ENCODE measurements at places on chromosomes 3 and 15.
A peak's percentile ranks its signal among the peaks of the same experiment; 100 is the strongest.

DNA sequence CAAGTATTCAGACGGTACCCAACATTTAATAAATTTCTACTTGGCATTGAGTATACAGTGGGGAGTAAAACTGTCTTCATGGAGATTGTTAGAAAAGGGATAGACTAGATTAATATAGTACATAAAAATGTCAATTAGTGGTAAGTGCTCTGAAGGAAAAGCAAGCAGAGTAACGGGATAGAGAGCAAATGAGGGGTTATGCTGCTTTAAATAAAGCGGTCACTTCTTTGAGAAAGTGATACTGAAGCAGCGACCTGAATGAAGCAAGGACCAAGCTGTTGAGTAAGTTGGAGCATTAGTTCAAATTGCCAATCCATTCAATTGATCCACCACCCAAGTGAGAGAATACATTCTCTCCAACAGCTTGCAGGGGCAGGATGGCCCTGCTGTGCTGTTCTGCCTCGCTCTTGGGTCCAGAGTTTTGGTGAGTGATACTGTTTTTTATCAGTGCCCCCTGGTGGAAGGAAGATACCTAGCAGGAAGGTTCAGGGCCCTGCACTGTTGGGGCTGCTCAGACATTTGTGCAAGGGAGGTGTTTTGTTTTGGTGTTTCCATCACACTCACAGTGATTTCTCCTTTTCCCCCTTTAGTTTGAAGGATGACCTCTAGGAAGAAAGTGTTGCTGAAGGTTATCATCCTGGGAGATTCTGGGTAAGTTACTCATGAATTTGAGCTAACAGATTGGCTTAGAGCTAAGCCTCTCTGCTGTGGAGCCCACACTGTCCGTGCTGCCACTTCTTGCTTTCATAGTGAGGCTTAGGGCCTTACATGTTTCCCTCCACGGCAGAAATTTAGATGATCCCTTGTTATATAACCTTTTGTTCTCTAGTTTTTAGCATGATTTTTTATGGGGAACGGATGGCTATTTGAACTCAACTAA is 69.0 kb downstream of the RAB7A start:
- peak; percentile 62 for DNase-seq

- no peak for DNase-seq
Observed at GRCh38 chr3:107382631-107383030, 5.4 kb downstream of the CCDC54 start.

- DNase-seq: no peak
Observed at GRCh38 chr3:14413381-14414071, 11.1 kb downstream of the SLC6A6 start.

GRCh38 chr3:123122525-123123315 is 55.9 kb downstream of the PDIA5 start:
- DNase-seq: no peak

DNA sequence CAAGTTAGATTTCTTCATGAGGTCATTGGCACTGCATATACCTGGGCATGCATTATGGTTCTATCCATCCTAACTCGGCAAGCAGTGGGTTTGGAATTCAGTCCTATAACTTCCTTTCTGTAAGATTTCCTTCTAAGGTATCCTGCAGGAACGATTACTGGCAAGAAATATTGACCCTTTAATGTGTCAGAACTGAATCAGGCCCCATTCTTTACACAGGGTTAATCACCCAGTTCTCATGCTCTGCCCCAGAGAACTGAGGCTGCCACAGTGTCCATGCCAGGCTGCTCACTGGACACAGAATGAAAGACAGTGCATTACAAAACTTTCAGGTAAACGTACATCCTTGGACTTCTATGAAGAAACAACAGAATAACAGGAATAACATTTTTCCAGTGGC is 108.9 kb downstream of the RPL22L1 start:
- no peak for DNase-seq

- DNase-seq: no peak
Observed at GRCh38 chr3:190807719-190808375, 54.6 kb downstream of the GMNC start.

DNA sequence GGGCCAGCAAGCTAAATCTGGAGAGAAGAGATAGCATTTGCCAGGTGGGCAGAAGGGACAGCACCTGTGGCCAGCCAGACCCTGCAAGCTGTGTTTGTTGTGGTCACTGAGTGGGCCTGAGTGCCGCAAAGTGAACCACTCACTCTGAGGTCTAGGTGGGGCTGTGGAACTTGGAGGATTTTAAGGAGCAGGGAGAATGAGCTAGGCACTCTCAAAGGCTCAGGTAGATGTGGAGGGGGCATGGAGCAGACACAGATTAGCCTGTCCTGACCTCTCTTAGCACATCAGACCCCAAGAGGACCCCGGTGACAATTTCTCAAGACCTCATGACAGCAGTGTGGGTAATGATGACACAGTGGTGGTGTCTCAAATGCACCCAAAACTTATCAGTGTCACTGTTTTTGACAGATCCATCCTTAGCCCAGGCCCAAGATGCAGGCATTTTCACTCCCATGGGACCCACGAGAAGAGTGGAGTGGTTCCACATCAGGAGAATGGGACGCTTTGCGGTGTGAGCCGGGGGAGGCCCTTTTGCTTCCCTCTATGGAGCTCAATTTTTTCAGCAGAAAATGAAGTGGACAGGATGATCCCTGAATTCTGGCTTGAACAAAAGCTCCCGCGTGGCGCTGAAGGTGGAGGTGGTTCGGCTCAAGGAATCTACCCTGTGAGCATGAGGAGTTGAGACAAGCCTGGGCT is 43.8 kb upstream of the TLE3 start:
- no peak for DNase-seq

DNA sequence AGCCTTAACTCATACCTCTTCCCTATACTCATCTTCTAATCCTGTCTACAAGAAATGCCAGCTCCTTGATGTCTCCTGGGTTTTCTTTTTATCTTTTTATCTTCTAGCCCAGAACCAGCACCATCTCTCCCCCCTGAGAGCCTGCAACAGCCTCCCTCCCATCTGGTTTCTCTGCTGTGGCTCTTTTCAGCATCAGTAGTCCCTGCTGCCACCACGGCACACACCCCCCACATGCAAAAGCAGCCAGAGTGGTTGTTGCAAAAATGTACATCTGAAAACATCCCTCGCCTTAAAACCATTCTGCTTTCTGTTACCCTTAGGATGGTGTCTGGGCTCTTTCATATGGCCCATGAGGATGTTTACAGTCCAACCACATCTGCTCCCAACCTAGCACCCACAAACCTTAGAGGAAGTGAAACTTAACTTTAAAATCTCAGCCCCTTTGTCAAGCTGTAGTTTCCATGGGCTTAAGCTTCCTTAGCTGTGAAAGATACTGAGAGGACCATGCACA is 775 bp downstream of the TTC21A start:
- DNase-seq: no peak

GRCh38 chr3:53170325-53171063 is 9.5 kb downstream of the PRKCD start:
- DNase-seq: no peak

DNA sequence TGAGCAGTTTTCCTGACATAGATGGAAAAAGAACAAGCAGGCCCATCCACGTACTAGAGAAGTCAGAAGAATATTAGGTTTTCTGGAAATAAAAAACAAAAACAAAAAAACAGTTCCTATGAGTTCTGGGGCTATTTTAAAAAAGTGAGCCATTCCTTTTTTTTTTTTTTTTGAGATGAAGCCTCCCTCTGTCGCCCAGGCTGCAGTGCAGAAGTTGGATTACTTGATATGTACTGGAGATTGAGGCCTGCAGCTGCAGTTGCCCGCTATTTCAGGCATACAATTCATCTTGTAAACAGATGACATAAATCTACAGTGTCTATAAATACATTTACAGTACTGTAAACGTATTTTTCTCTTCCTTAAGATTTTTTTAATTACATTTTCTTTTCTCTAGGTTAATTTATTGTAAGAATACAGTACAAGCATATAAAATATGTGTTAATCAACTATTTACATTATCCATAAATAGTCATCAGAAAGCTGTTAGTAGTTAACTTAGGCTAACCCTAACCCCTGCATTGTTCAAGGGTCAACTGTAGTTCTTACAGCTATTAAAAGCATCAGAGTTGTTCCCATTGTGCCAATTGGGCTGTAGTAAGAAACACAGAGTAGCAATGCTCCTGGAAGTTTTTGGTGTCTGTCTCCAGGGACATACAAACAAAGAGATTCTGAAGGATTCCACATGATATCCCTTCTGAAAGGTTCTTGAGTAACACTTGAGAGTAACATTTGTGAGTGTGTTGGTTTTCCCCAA is 11.2 kb upstream of the ACTL6A start:
- no peak for DNase-seq

DNA sequence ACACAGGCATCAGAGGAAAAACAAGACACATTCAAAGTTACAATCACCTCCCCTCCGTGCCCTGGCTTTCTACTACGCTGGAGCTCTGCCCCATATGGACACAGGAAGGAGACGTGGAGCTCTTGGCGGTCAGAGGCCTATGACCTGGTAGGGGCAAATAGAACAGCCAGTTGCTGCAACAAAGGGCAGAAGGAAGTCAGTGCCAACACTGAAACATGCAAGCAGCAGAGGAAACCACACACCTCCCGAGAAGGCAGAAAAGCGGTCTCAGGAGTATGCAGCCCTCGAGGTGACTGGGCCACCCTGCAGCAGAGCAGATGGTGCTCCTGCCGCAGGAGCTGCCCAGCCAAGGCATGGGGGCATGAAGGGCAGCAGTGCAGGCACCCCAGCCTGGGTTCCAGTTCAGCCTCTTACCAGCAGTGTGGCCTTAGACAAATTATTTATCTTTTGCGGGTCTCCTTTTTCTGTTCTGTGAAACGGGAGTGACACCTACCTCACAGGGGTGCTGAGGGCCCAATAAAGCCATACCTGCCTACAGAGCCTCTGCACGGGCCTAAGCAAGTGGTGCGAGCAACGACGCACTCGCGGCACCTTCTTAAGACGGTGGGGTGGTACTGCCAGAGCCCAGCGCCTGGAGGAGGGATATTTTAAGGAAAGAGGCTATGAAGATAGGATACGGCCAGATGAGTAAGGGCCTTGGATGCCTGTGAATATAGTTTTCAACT is 8.6 kb downstream of the ZXDC start:
- no peak for DNase-seq

DNA sequence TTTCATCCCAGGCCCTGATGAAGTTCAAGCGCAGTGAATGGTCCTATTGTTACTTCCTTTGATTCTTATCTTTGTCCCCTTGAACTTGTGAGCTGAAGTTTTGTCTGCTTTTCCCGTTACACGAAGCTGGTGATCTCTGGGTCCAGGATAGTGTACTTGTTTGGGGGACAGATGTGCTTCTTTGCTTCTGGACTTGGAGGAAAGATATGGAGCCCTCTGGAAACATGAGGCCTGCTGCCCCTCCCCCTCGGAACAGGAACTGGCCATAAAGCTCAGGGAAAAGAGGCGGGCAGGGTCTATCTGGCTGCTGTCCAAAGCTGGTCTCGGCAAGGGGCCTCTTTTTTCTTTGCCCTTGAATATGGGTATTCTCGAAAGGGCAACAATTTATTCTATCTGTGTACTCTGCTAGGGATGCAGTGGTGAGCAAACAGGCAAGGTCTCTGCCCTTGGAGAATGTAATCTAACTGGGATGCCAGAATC is 47.6 kb downstream of the IDH2 start:
- DNase-seq: no peak

- DNase-seq: no peak
Observed at GRCh38 chr3:155316426-155316825, 22.9 kb upstream of the STRIT1 start.

DNA sequence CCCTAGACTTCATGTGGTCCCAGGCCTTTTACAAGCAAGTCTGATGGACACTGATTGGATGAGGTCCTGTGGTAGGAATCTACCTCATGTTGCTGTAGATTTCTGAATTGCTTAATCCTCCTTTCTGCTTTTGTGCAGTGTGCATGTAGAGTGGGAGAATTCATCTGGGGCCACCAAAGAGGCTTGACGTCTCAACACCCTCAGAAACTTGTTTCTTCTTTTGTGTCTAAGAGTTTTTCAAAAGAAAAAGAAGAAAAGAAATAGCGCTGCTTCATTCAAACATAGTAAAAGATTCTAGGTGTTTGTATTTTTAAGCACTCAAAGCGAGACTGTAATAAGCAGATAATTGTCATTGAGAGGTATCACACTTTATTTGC is 46.2 kb downstream of the NR1D2 start:
- DNase-seq: no peak

- no peak for DNase-seq
Observed at GRCh38 chr3:37806505-37807200, 55.0 kb upstream of the CTDSPL start.

- no peak for DNase-seq
Observed at GRCh38 chr15:74192751-74193150, 9.8 kb downstream of the STRA6 start.

DNA sequence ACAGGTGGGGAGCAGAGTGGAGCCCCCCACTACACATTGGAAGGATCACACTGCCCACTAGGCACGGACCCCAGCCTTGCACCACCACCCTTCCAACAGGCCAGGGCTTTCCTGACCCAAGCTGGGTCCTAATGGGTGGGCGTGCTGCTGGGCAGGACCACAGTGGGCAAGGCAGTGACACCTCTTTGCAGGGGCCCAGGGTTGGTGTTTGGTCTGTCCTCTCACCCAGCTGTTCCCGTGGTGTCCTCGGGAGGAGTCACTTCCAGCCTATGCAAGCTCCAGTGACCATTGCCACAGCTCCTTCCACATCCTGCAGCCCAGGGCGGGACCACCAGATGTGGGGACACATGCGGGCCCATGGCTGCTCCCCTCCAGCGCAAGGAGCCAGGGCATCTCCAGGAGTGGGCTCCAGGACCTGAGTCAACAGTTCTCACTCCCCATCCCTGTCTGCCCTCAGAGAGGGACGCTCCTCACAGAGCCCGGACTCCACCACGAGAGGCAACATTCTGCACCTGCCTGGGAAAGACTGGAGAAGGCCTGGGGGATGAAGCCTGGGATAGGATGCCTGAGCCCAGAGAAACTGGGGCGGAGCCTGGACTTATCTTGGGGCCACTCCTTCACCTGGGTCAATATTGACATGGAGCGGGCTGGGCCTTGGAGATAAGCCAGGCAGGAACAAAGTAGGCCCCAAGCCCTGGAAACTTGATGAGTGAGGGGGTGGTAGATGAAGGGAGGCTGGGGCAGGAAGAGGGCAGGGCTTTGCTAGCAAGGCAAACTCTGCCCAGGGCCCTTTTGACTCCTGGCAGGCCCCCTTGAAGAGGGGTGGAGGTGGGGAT is 3.9 kb upstream of the VILL start:
- no peak for DNase-seq

GRCh38 chr15:31108836-31109235 is 7.3 kb upstream of the TRPM1 start:
- no peak for DNase-seq

DNA sequence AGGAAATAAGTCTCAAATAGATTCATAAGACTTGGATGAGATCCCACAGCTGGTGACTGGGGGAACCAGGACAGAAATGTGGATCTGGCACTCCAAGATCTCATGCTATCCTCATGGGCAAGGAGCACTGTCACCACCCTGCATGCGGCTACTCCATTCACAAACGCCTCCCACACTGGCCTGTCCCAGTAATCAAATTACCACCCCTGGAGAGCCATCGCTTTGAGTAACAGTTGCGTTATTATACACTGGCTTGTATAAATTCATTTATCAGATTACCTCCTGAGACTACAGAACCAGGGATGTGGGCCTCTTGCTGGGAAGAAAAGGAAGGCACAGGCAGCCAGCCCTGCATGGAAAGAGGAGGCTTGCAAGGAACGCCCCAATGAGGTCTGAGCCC is 27.9 kb upstream of the SLC25A36 start:
- no peak for DNase-seq

All from fibroblast of upper back skin (primary cell).